ENCODE measurements at places on chromosomes 2 and 18.
A peak's percentile ranks its signal among the peaks of the same experiment; 100 is the strongest.

- peak; percentile 21 for DNase-seq
Measured at GRCh38 chr2:215930505-215931253, 82.7 kb downstream of the MREG start.

DNA sequence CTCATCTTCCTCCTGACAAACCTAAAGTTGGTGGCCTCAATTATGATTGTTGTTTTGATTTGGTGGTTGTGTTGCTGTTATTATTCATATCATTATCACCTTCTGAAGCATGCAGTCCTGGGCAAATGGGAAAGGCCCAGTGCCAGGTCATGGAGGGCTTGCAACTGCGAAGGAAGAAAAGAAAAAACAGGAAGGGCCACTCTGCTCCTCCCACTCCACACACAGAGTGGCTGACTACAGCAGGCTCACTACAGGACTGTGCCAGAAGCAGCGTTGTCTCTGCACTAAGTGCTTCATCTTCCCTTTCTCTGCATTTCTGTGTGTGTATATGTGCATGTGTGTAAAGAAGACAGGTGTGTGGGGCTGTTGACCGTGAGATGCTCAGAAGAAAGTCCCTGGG lies 231.9 kb downstream of the ANKRD30B start:
- no peak for DNase-seq

DNA sequence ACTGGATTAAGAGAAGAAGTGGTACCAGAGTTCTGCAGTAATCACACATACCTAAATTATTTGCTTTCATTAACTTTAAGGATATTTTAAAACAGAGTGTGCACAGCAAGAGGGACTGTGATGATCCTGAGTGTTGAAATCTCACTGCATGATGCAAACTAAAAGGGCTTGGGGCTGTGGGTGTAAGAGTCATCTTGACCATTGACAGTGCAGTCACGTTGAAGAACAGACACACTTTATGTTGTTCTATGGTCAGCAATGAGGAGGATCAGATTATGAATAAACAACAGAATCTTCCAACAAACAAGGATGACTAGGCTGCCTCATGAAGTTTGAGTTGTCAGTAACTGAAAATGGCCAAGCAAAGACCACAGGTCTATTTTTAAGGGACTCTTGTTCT lies 87.2 kb upstream of the GALNT5 start:
- DNase-seq, result peak; percentile 14

DNA sequence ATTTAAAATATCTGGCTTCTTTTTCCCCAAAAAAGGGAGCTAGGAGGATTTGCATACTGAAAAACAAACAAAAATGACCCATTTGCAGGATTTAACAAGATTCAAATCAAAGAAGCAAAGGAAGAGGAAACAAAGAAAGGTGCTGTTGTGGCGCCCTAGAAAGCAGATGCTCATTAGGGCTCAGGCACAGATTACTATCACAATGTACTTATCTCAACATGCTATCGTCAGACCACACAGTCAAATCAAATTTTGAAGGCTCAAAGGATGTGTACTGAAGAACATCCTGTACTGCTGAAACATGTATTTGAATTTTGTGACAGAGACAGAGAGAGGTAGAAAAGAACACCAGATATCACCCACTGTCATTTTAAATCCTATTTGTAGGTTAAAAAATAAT lies 10.9 kb downstream of the RBMS1 start:
- no peak for DNase-seq

DNA sequence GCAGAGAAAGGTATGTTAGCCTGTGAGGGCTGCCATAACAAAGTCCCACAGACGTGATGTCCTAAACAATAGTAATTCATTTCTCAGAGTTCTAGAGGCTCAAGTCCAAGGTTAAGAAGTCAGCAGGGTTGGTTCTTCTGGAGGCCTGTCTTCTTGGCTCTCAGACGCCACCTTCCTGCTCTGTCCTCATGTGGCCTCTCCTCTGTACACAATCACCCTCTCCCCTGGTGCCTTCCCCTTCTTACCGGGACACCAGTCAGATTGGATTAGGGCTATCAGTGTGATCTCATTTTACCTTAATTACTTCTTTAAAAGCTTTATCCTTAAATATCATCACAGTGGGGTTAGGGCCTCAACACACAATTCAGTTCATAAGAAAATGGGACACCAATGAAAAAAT lies 860.5 kb downstream of the RNF144A start:
- no peak for DNase-seq

DNA sequence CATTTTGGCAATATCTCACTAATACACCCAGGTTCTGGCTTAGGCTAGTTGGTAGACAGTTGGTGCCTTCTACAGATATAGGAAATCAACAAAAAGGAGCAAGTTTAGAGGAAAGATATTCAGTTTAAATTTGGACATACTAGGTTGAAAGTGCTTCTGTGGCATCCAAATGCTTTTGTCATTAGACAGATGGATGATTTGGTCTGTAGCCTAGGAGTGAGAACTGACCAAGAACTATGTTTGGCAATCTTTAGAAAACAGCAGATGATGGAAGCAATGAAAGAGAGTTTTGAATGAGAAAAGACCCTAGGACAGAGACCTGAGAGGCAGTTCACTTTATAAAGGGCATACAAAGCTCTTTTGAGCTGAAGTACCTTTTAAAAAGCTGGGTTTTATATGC lies 201.3 kb upstream of the FSHR start:
- DNase-seq, result no peak

- DNase-seq, result no peak
Measured at GRCh38 chr2:179818546-179818945, 42.9 kb downstream of the ZNF385B start.

GRCh38 chr2:13916066-13916465 lies 716.5 kb upstream of the LRATD1 start:
- no peak for DNase-seq

GRCh38 chr18:32093523-32093922 lies 1.8 kb downstream of the RNF138 start:
- DNase-seq, result peak; percentile 6

DNA sequence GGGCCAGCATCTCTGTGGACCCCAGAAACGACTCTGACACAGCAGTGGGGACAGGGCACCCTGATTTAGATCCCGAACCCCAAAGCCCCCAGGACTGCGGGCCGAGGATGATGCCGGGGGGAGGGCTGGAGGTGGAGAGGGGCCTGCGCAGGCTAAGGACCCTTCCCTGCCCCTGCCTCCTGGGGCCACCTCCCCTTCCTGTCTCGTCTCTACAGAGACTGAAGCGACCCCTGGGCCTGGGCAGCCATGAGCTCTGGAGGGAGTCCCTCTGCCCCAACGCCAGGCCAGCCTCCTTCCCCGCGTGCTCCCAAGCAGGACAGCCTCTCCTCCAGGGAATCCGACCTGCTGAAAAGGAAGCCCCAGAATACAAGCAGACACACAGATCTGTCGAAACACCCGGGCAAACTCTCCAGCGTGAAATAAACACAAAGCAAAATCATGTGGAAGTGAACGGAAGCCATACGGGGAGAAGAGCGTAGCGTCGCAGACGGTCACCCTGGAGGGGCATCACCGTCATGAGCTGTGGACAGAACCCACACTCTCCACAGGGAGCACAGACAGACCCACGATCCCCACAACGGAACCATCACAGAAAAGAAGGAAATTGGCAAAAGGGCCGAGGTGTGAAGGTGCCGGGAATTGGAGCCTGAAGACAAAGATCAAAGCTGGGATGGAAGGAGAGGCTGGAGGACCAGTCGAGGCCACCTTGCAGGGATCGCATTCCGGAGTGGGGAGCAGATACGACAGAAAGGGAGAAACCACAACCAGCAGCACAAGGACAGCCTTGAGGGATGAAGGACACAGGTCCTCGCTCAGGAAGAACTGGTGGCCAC lies 51.0 kb upstream of the CTDP1 start:
- no peak for DNase-seq

DNA sequence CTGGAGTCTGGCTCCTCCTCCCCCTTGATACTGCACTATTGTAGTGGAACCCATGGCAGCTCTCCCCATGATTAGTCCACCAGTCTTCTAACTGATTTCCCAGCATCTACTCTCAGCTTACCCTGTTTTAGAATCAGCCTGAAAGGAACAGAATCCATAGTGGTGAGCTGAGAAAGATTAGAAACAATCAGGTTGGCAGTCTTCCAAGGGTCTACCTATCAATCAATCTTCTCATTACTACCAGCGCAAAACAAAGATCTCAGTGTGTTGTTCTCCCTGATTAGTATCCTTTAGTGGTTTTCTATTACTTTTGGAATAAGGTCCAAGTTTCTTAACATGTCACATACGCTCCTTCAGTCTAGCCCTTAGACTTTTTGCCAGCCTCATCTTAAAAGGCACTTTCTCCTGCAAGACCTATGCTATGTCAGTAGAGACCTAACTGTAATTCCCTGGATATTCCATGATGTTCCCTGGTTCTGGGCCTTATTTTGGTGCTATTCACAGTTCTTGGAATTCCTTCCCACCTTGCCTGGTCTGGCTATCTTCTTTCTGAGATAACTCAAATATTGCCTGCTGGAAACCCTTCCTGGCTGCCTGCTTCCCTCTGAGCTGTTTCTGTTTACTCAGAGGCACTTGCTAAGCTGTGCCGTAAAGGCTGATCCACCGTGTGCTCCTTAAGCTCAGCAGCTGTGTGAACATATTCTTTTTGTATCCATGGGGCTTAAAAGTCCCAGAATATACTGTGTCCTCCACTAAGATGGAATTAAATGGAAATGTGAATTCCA lies 32.6 kb downstream of the LAMA3 start:
- no peak for DNase-seq

DNA sequence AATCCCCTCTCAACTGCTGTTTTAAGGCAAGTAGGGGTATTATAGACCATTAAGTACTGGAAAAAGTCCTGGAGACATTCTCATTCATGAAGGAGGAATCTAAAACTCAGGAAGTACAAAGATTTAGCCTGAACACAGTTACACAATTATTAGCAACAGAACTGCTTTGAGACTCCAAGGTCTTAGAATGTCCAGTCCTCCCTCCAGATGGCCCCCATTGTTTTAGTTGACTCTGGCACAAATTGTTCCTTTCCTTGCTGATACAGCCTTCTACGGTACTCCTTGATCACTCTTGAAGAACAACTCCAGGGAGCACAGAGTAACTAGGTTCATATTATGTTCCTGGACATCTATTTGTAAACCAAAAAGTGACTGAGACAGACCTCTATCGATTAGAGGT lies 210.1 kb upstream of the RND3 start:
- DNase-seq, result no peak

- DNase-seq, result no peak
Measured at GRCh38 chr2:187878112-187878511, 323.9 kb upstream of the TFPI start.
